ENCODE measurements at places on chromosomes 2 and 18. TPM values are rescaled to one million over a fixed set of nuclear protein-coding genes. Genes with fewer than 3 reads are reported as not detected.
A peak's percentile ranks its signal among the peaks of the same experiment; 100 is the strongest.

GRCh38 chr2:97708608-97709007, 4.8 kb upstream of the ZAP70 start:
- no peak for DNase-seq

DNA sequence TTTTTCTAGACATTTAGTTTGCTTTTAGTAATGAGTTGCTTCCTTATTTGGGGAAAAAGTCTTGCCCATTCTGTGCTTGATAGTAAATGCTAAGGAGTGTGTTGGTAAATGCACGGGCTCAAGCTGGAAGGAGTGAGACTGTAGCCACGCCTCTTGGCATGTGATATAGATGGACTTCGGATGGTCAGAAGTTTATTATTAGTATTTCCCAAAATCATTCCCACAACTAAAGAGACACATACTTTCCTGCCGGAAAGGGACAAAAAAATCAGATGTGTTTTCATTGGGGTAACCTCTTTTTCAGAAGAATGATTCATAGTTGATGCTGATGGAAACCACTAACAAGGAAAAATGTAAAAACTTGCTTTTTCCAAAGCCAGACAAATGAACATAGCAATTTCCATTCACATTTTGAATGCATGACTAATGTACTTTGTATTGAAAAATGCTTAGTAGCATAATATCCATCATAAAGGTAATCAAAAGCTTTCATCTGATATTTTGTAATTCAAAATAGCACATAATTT, 133.2 kb downstream of the ZNF532 start:
- no peak for DNase-seq

GRCh38 chr2:45654250-45654649, 2.8 kb downstream of the PRKCE start:
- no peak for DNase-seq

DNA sequence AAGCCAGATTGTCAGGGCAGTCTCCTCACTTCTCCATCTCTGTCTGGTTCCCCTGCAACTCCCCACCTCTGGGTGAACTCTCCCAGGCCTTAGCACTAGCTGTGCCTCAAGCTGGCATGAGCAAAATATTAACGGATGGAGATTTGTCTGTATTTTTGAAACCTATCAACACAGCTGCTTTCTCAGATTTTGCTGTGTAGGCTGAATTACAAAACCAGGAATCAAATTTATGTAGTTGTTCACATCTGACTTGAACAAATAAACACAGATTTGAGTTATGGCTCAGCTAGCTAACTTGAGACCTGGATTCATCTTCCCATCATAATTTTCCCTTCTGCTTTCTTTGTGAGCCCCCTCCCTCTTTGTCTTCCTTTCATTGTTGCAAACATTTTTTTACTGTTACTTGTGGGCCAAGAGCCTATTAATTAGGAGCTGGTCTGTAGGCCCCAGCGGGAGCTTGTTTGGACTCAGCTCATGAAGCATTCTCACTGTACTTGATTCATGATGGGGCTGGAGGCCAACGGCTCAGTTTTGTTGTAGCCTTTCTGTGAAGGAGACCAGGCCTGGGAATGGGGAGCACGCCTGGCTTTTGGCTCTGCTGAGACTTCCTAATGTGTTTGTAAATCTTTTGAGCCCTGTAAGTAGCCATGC, 164.1 kb upstream of the GATA6 start:
- DNase-seq: no peak

DNA sequence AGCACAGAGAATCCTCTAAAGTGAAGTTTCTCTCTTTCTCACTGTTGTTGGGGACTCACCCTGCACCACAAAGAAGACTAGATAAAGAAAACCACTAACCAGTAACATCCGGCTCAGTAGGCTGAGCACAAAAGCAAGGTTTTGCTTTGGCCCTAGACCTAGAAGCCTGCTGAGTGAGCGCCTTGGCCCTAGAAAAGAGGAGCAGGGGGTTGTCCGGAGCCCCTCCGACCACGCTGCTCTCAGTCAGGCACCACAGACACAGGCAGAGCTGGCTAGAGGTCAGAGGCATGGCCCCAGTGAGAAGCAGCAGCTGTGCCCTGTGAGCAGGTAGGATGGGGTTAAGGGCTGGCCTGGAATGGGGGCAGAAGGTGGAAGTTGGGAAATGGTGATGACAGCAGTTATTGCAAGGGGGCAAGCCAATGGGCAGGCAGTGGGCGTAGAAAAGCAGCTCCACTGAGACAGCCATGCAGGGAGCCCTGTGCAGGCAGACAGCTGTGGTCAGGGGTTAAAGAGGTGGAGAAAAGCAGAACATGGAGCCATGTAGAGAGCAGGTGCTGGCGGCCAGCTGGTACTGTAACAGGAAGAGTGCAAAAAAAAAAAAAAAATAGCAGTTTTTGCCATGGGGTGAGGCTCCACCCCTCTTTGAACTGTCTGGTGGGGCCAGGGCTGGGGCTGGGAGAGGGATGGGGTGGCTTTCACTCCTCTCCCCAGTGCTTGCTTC, 36.9 kb upstream of the SLC14A1 start:
- no peak for DNase-seq

DNA sequence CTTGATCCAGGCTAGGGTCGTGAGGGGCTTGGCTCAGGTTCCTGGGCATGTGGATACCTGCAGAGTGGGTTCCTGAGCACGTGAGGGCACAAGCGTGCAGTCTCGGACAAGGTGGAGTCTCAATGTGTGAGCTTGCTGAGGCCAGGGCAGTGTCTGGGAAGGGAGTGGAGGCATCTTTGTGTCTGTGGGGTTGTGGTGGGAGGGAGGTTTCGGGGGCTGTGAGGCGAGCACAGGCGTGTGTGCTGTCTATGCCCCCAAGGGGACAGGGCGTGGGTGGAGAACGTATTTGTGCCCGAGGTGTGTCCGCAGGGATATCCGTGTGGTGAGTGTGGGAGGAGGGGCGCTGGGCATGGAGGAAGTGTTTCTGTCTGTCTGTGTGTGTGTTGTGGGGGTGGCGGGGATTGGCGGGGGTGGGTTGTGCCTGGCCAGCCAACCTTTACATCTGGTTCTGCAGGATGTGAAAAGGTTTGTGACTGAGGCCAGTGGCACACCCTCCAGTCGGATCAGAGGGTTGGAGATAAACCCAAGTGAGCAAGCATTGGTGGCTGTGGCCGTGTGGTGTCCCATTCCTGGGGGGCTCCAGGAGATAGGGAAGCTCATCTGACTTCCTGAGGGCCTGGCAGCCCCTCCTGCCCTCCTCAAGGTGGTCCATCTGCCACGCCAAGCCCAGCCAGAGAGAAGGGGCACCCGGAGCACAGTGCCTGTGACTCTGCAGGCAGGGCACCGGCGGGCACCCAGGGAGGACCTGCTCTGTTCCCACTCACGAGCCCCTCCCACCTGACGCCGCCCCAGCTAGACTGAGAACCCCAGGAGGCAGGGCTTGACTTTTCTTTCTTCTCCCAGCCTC, 57.1 kb downstream of the ZFP36L2 start:
- peak; percentile 46 for DNase-seq

DNA sequence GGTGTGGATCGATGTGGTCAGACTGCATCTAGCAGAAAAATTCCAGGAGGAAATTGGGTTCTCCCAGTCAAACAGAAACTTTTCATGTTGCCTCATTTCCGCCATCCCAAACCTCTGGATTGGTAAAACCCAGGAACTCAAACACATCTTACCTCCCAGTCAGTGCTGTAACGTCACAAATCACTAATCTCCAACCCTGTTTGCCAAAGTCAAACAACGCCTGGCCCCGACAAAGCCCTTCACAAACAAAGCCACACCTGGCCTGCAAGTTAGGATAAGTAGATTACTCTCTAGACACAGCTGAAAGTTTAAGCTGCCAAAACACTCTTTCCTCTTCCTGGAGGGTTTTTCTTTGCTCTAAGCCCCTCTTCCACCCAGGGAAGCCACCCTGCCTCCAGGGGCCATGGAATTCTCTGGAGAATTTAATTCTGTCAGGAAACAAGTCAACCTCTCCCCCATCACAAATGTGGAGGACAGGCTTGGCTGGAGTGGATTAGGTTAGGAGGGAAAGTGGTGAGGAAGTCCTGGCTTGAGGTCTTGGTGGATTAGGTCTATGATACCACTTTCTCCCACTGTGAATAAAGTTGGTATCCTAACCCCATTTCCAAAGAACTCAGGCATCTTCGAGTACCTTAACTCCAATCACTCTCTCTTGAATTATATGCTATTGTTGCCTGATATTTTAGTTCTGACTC, 86.7 kb downstream of the LYPD6B start:
- DNase-seq: no peak

- DNase-seq: no peak
Measured at GRCh38 chr2:57542081-57542480, 504.5 kb upstream of the VRK2 start.

DNA sequence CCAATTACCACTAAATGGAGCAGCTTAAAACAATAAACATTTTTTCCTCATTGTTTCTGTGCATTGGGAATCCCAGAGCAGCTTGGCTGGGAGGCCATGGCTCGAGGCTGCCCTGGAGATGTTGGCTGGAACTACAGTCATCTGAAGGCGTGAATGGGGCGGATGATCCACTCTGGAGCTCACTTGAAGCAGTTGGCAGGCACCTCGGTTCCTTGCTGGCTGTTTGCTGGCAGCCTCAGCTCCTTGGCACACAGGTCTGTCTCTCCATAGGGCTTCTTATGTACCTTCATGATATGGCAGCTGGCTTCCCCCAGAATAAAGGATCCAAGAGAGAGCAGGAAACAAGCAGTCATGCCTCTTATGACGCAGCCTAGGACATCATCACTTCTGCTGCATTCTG, 227.0 kb upstream of the COPS8 start:
- DNase-seq: no peak

DNA sequence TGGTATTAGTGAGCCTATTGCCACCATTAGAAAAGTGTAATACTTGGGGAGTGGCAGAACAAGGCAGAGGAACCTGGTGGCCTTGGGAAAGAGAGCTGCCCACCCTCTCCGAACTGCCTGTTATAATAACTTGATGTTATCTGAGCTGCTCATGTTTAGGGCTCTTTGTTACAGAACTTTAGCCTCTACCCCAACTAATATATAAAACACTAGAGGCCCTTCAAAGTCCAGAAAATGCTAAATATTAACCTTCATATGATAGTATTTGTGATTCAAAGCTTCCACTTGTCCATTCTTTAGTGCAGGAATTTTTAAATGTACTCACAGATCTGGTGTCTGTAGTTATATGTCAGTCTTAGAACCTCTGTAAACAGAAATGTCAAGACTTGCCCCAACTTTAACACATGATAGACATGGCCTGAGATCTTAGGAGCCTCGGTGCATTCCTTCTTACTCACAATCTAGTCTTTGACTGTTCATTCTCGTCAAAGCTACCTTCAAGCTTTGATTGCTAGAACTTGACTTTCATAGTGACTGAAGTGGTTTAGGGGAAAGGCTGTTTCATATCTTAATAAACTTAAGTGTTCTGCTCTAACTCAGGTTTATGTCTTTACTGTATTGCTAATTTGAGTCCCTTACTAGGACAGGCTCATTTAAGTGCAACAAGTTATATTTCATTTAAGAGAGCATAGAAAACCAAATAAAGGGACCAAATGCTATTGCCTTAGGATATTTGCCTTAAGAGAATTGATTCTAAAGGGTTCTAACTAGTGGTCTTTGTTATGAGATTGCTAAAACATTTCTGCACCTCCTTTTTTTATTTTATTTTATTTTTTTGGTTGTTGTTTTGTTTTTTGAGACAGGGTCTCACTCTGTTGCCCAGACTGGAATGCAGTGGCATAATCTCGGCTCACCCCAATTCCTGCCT, 41.6 kb downstream of the DDX1 start:
- no peak for DNase-seq

DNA sequence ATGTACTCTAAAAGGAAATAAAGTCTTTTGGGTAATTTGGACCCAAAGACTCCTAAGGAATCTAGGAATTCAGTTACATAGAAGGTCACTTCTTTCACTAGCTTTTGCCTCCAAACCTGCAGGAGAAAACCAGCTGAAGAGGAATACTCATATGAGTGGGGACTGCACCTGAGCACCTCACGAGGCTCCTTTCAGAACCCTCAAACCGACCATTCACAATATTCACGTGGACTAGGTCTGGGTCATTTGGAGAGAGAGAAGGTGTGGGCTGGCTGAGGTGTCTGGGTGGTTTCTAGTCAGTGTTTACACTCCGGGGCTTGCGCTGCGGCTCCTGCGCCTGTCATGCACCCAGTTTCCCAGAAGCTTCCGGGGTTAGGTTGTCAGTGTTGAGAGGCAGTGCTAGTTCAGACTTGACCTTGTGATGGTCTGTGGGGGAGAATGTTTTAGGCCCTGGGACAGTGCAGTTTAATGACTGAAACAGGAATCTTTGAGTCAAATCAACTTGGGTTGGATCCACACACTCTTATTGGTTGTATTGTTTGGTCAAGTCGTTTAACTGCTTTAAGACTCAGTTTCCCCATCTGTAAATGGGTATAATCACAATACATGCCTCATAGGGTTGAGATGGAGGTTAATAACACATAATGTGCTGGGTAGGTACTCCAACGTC, 78.4 kb downstream of the LIMS1 start:
- peak; percentile 60 for DNase-seq

GRCh38 chr2:191666732-191667131, 11.2 kb upstream of the NABP1 start:
- no peak for DNase-seq

DNA sequence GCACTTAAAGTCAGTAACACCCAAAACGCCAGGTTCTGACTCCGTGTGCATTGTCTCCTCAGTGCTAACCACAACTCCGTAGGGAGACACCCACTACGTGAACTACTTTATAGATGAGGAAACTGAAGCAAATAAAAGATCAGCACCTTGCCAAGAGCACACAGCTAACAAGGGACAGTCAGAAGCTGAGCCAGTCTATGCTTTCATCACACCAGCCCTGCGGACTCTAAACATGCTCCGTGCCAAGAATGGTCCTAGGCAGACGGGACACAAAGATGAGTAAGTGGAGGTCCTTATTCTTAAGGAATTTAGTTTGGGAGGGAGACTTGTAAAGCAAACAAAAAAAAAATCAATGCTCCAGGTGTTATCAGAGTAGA, 9.6 kb downstream of the MBOAT2 start:
- DNase-seq: no peak

GRCh38 chr2:47741101-47741500, 41.8 kb upstream of the MSH6 start:
- DNase-seq: no peak

DNA sequence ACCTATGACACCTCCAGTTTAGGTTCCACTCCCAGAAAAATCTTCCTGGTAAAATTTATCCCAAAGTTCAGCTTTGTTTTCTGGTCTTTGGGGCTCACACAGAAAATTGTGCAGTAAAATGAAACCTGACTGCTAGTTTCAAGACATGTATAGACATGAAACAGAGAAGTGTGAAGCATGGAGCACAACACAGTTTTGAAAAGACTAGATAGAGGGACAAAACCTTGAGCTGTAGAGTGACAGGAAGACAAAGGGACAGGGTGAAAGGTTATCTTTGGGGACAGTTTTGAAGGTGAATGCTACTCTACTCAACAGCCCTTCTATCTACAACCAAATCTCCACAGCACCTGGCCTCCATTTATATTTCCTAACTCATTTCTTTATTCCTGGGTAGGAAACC, 352.6 kb downstream of the RBM43 start:
- DNase-seq: no peak

GRCh38 chr2:188158337-188159100, 133.2 kb upstream of the GULP1 start:
- no peak for DNase-seq

- DNase-seq: no peak
Measured at GRCh38 chr18:10743766-10744165, 217.9 kb downstream of the NAPG start.

The PROC gene
- not detected for total RNA-seq

The TEX44 gene
- total RNA-seq: not detected

The OTOF gene
- total RNA-seq: not detected

The OSBPL6 gene
- not detected for total RNA-seq

The WIPF1 gene
- total RNA-seq: 183 TPM
